ENCODE measurements at places on chromosomes 12 and 14.

GRCh38 chr14:100882026-100882967 lies 21.2 kb downstream of the RTL1 start:
- no peak for DNase-seq

GRCh38 chr12:53025250-53025649 lies 19.0 kb downstream of the EIF4B start:
- no peak for DNase-seq

DNA sequence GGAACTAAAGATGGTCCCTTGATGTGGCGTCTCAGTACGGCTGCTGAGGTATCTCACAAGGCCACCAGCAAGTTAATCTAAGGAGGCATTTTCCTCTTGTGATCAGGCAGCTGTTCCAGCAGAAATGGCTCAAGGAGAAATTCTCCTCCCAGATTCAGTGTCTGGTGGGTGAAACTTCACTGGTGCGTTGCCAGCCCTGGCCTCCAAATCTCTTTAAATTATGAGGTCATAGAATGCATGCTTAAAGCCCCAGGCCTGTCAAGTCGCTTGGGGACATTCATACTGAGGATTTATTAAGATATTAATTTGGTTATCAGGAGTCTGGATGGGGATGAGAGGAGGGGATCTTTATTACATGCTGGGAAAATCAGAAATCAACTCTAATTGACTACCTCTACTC lies 72.9 kb downstream of the PPP2R5C start:
- DNase-seq: no peak

GRCh38 chr12:9721394-9722092 lies 11.4 kb downstream of the CLECL1 start:
- DNase-seq: peak; percentile 5

GRCh38 chr14:52961060-52961639 lies 10.3 kb upstream of the FERMT2 start:
- peak; percentile 61 for DNase-seq

DNA sequence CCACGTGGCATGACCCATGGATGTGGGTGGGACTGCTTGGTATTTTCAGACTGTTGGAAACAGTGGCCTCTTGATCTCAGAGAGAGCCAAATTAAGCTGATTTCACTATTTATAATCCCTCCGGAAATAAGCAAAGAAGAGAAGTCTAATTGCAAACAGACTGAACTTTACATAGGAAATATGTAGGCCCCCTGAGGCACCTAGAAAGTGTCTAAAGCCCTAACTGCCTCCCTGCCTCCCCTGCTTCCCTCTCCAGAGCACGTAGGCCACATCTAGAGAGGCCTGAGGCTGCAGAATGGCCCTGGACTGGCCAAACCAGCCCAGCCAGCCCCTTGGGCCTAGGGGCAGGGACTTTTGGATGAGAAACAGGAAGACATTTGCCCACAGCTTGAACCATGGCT lies 123.8 kb downstream of the ZFP36L1 start:
- DNase-seq: no peak

DNA sequence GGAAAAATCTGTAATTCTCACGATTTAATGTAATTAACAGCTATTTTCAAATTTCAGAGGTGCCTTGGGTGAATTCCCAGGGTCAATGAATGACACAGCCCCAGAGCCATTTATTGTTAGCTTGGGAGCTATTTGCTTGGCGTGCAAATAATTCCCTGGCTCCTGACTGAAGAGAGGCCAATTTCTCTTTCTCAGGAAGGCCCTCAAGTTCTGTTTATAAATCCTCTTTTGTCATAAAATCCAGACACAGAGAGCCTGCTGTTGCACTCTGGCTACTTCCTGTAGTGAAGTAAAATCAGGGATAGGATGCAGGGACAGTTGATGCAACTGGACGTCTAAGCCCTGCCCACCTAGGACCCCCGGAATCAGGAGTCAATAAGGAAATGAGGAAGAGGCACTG lies 154.3 kb downstream of the TMX1 start:
- DNase-seq: peak; percentile 12

DNA sequence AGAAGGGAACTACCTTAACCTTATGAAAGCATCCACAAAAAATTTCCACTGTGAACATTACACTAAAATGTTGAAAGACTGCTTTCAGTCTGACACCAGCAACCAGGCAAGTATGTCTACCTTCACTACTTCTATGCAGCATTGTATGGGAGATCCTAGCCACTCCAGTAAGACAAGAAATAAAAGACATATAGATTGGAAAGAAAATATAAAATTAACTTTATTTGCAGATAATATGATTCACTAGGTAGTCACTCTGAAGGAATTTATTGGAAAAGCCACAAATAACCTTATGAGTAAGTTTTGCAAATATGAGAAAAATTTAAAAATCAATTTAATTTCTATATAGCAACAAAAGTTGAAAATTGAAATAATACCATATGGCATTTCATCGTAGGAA lies 172.0 kb downstream of the RERGL start:
- DNase-seq: no peak

- DNase-seq: no peak
These were observed 200.5 kb downstream of the STXBP6 start for GRCh38 chr14:24849471-24849870.

DNA sequence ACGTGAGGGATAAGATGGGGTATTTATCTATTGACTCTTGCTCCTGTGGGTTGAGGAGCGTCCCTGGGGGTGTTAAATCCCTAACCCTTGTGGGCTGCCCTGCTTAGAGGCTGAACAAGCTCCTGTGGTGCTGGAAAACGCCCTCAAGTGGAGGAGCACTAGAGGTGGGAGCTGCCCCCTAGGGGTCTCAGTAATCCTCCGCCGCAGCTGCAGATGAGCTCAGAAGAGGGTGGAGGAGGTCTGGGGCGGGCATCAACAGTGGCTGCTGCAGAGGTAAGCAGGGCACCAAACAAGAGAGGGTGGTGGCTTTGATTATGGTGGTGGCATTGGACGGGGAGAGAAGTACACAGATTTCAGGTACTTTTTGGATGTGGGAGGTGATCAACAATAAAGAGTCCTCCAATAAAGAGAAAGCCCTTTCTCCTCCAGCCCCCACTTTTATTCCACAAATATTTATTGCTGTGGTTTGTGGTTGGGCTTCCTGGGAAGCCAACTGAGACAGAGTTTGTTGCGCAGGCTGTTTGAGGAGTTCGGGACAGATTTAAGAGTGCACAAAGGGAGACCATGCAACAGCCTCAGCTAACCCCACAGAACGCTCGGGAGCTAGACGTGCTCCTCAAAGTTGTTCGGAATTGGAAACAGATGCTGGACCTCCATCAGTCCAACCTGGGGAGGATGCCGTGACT lies 179.9 kb downstream of the ADCK1 start:
- peak; percentile 66 for DNase-seq

- no peak for DNase-seq
These were observed 193.7 kb upstream of the PDE3A start for GRCh38 chr12:20174528-20175175.

GRCh38 chr14:86050072-86050683 lies 520.2 kb downstream of the FLRT2 start:
- DNase-seq: no peak

DNA sequence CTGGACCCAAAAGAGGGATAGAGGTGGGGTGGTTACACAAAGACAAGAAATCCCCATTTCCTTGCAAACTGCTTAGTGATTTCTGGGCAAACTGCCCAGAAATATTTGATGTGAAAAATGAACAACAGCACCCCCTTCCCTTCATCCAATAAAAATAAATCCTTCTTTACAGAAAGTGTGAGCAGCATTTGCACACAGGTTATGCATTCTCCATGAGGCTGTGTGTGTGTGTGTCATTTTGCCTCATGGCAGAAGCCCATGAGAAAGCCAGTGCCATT lies 17.2 kb upstream of the NRXN3 start:
- DNase-seq: peak; percentile 3

GRCh38 chr14:78028471-78028870 lies 141.7 kb upstream of the NRXN3 start:
- no peak for DNase-seq

DNA sequence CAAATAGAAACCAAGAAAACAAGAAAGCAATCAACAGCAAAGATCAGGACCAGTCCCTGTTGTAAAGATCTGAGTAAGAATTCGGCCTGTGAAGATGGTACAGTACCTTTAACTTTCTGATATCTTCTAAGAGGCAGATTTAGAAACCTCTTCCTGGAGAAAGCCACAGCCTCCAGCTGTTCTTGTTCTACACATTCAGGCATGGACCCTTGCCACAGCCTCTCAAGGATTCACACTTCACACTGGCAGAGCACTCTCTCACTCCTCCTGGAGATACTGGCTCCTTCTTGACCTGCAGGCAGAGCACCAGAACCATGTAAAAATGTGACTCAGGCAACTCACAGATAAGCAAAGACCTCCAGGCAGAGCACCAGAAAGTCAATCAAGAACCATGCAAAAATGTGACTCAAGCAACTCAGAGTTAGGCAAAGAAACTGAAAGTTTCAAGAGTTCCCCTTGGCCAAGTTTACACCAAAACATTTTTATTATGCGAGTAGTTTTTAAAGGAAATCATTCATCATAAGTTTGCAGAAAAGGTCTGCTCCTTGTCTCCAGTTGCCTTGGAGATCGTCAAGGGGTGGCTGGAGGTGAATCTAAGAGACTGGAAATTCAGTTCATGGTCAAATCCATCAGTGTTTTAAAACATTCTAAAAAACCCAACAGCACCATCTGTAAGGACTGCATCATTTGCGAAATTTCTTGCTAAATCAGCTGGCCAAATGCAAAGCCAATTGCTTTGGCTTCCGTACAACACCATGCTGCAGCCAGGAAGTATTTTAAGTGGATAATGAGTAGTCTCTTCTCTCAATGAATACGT lies 119.3 kb upstream of the MDM1 start:
- DNase-seq: no peak

GRCh38 chr14:82521191-82521590 lies 987.5 kb upstream of the SEL1L start:
- no peak for DNase-seq

GRCh38 chr14:91159906-91160305 lies 46.0 kb downstream of the DGLUCY start:
- no peak for DNase-seq

- no peak for DNase-seq
These were observed 56.0 kb downstream of the RASSF3 start for GRCh38 chr12:64666054-64666914.

DNA sequence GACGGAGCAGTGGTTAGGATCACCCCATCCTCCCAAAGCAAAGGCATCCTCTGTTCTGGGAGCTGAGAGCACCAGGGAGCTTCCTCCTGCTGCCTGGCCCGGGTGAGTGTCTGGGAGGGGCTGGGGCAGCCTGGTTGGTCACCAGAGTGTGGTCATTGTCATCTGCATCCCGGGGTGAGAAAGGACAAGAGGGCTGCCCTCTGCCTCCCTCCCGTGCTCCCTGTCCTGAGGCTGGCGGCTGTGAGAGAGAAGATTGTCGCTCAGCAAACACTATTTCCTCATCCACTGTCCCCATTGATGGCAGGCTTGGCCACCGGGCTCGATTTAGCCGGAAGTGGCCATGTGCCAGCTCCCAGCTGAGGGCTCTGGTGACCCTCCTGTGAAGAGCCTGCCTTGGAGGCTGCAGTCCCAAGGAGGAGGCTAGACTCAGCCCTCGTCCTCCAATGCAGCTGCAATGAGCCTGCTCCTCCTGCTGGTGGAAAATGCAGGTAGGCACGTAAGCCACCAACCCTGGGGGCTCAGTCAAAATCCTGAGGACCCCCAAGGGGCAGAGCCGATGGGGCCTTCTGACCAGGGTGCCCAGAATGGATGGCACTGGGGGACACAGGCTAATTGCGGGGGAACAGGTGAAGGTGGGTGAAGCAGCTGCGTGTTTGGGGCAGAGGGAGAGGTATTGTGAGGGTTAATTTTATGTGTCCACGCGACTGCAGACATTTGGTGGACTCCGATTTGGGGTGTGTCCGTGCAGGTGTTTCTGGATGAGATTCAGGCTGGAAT lies 155.7 kb downstream of the KIF26A start:
- DNase-seq: no peak

DNA sequence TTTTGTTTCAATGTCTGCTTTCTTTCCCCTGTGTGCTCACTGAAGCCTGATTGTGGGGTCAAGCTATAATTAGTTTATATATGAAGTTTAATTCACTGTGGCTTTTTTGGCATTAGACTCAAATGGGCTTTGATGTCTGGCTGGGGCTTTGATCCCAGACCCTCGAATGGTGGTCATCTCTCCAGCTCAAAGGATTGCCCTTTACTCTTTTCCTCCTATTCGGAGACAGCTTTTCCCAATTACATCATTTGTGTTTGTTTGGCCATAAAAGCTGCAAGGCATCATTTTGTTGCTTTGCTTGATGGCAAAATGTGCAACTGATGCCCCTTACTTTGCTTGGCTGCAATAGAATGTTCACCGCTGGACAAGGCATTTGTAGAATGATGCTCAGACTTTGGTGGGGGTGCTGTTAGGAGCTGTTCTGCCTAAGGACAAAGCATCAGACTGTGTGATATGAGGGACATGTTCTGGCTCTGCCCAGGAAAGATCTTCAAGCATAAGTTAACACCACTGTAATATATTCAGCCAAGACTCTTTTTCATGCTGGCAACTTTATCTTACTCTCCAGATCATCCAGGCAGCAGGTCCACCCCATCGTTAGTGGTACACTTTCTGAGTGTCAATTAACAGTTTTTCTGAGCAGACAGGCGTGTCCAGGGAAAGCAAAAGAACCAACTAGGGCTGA lies 3.2 kb upstream of the DACT1 start:
- no peak for DNase-seq

DNA sequence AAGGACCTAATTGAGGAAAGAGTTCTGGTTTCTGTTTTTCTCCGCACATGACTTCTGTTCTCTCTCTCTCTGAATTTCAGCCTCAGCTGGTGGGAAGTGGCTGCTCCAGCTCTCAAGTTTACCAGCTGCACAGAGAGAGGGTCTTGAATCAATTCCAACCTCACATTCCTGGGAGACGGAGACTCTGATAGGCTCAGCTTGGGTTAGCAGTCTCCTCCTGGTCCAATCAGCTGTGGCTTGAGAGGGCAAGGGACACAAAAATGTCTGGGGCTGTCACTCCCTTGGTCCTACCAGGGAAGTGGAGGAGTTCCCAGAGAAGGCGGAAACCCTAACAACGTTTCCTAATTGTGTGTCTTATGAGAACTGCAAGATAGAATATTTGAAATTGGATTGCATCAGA lies 7.0 kb downstream of the CCDC63 start:
- DNase-seq: no peak

GRCh38 chr14:102825307-102826095 lies 48.3 kb downstream of the TRAF3 start:
- DNase-seq: no peak

GRCh38 chr14:61872452-61872851 lies 110.2 kb downstream of the SNAPC1 start:
- no peak for DNase-seq
